ENCODE measurements at places on chromosomes 2 and 18.

DNA sequence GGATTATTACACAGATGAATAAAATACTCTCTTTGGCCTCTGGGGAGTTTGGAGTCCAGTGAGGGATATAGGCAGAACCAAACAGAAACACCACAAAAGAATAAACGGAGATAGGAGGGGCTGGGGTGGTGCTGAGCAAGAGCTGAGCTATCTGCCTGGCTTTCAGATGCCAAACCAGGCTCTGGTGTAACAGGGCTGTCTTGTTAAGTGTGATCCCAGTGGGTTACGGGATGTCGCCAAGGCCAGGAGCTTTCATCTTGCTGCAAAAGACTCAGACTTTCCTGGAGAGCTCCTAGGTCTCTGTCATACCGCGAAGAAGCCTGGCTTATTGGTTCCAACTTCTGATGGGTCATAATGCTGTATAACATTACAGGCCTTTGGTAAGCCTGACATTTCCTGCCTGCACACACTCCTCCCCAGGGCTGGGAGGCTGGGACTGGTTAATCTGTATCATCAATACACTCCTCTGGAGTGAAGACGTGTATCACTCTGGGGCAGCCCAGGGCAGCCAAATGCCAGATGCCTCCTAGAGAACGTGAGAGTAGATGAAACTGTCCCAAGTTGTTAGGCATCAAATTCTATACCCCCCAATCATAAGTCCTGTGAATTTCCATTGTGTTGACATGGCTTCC is 60.5 kb downstream of the STPG4 start:
- DNase-seq: no peak

DNA sequence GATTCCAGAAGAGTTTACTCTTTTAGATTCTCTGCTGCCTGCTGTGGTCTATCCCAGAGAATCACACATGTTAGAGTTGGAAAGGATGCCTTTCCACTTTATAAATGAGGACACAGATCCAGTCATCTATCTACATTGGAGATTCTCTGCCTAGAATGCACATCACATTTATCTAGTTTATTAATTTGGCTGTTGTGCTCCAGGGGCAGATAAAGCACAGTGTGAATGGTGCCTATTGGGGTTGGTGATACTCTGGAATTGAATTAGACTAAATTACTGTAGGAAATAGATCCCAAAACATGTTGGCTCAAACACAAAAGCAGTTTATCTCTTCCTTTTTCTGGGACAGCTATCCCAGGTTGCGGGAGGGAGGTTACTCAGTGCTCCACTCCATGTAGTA is 14.9 kb downstream of the SIX2 start:
- DNase-seq: no peak

DNA sequence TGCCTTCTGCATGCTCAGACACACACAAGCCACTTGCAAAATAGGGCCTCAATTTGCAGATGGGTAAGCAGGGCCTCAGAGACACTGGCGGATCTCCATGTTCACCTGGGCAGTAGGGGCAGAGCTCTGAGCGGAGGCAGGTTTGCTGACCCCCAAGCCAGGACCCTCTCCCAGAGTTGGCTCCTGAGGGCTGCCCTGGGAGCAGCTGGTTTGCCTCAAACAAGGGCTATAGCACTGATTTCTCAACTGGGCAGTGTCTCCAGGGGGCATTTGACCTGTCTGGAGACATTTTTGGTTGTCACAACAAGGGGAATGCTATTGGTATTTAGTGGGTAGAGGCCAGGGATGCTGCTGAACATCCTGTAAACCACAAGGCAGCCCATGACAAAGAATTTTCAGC is 11.6 kb downstream of the GLI2 start:
- no peak for DNase-seq

- no peak for DNase-seq
These were observed 136.9 kb downstream of the MYO3B start for GRCh38 chr2:170314744-170315447.

GRCh38 chr2:227295806-227296205 is 29.2 kb upstream of the MFF start:
- no peak for DNase-seq

GRCh38 chr18:74817576-74817975 is 219.9 kb downstream of the ZNF407 start:
- no peak for DNase-seq

DNA sequence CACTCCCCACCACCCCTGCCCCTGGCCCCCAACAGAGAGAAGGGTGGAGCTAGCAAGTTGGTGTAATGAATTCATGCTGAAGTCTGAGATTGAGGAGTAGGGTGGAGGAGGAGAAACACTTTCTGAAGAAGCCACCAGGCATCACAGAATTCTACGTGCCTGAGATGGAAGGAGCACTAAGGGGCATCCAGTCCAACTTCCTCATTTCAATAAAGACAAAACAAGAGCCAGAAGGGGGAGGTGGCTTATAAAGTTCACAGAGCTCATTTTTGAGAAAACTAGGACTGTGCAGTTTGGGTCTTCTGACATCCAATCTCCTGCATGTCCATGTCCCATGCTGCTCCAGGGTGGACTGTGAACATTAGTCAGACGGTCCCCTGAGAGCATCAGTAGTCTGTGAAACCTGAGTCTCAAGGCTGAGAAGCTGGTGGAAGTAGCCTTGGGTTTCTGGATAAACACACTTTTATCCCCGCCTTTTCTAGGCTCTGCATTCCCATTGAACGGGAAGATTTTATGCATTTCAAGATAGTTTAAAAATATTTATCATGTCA is 77.7 kb downstream of the TRIM43 start:
- no peak for DNase-seq
